ENCODE measurements at places on chromosomes 11 and 22.

- DNase-seq = no peak
These were observed 34.7 kb upstream of the SMIM38 start for GRCh38 chr11:69121021-69121420.

GRCh38 chr11:59578369-59578768 is 37.2 kb downstream of the OSBP start:
- DNase-seq = no peak

DNA sequence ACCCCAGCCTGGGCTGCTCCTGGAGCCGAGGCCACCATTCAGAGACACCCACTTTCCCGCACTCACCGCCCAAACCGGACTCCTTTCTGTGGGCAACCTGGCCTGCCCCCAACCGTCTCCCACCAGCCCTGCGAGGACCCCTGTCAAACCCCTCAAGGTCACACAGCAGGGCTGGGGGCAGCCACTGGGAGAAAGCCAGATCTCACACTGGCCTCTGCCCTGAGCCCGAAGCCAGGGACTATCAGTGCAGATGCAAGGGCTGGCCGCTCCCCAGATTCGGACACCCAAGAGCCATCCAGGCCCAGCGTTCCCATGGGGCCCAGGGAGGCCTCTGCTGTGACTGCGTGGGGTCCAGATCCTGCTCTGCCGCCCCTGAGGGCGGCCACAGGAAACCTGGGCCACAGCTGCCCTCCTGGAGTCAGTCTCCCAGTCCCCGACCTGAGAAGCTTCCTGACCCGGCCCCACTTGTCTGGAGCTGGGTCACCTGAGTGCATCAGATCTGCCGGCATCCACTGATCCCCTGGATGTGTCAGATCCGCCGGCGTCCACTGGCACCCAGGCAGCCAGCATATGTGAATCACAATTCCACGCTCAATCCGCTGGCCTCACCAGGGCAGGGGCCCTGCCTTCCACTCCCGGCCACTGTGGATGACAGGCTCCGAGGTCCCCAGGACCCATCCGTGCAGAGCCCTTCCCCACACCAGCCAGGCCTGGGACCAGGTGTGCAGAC is 139.7 kb downstream of the BRD1 start:
- no peak for DNase-seq

DNA sequence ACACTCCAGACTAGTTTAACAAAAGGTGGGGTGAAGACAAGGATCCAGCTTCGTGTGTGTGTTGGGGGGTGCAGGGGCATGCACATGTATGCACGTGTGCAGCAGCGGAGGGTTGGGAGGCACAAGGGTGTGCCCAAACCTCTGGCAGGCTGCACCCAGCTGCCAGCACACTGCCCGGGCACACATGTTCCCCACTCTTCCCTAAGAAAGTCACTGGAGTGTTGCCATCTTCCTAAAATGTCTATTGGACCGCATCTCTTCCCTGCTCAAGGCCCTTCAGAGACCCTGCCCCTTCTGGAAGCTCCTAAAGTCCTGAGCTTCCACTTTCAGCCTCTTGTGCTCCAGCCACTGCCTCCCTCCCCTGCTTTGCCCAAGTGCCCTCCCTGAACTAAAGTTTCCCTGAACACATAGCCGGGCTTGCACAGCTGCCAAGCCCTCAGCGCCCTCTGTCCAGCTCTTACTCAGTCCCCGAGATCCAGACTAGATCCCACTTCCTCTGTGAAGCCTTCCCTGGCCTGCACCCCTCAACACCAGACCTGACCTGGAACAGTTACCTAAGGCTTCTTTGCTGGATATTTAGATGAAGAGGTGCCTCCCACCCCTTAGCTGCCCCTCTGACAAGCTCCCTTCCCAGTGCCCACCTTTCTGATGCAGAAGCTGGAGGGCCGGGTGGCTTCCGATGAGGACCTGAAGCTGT is 6.0 kb downstream of the CFL1 start:
- no peak for DNase-seq

Data from AML-193 (cell line).